ENCODE measurements at places on chromosomes 7 and 10. TPM values are rescaled to one million over a fixed set of nuclear protein-coding genes. Genes with fewer than 3 reads are reported as not detected.

Gene GPR22
- not detected for total RNA-seq

Gene ECD
- 48.0 TPM for total RNA-seq

Gene INHBA
- total RNA-seq: 0.08 TPM

Gene OR2A1
- not detected for total RNA-seq

Gene OR13A1
- not detected for total RNA-seq

Gene NKX6-2
- total RNA-seq: not detected

Gene AASS
- total RNA-seq: 50.4 TPM

Gene SPDYE8
- not detected for total RNA-seq

Gene PODXL
- 78.1 TPM for total RNA-seq

Gene JAKMIP3
- not detected for total RNA-seq

Gene CHAT
- not detected for total RNA-seq

Gene CPA4
- 4.8 TPM for total RNA-seq

Gene TLX1
- not detected for total RNA-seq

Gene CCDC172
- total RNA-seq: not detected

All from SJCRH30 (cell line).